Smooth muscle cell of bladder (primary cell): ENCODE measurements at places on chromosomes 11 and 22. TPM values are rescaled to one million over a fixed set of nuclear protein-coding genes. Genes with fewer than 3 reads are reported as not detected.

The DEUP1 gene
- not detected in 2 replicates for total RNA-seq

The OR10G4 gene
- total RNA-seq, result not detected in 2 replicates

The IGHMBP2 gene
- total RNA-seq, result 5.4 and 7.7 TPM in 2 replicates

The C22orf31 gene
- 0.14 TPM in 1 of 2 replicates, not detected in the other for total RNA-seq

The GAS2 gene
- total RNA-seq, result 0.65 and 0.85 TPM in 2 replicates

The CLMP gene
- 123 and 150 TPM in 2 replicates for total RNA-seq

The DEFB131B gene
- not detected in 2 replicates for total RNA-seq

The PAMR1 gene
- total RNA-seq, result 499 and 594 TPM in 2 replicates

The IFTAP gene
- 30.3 and 40.9 TPM in 2 replicates for total RNA-seq

The F2 gene
- total RNA-seq, result 0.14 and 0.18 TPM in 2 replicates

The CST6 gene
- total RNA-seq, result 0.14 TPM in 1 of 2 replicates, not detected in the other

The GAS2L1 gene
- total RNA-seq, result 4.0 and 6.3 TPM in 2 replicates

The PNPLA5 gene
- total RNA-seq, result not detected in 2 replicates

The TRIM48 gene
- not detected in 2 replicates for total RNA-seq

The JRKL gene
- 8.7 and 11.2 TPM in 2 replicates for total RNA-seq

The SYT8 gene
- not detected in 2 replicates for total RNA-seq
